Effector memory CD8-positive, alpha-beta T cell (primary cell): ENCODE measurements at places on chromosomes 1 and 21.

DNA sequence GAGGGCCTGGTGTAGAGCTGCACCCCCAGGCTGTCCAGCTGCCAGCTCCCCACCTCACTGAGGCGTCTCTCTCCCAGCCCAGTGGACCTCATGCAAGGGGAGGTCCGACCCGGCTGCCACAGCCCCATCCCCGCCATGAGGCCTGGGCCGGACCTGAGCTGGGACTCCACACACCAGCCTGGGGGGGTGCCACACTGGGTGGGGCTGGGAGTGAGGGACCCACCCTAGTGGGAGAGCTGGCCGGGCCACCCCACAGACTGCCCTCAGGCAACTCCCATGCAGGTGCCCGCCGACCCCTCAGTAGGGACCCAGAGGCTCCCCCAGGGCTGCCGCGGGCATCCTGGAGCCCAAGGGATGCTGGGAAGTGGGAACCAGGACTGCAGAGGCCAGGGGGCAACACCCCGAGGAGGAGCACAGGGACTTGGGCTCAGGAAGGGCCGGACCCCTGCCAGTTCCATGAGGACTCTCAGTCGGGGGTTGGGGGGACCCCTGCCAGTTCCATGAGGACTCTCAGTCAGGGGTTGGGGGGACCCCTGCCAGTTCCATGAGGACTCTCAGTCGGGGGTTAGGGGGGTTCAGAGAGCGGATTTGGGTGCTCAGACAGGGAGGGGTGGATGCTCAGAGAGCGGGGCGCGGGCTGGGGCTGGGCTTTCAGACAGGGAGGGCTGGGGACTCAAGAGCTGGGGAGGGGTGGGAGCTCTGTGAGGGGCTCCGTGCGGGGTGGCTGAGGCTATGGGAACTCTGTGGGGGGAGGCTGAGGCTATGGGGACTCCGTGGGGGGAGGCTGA lies 1.2 kb upstream of the RNF223 start:
- DNase-seq: no peak

GRCh38 chr1:18093193-18093592 lies 14.4 kb upstream of the IGSF21 start:
- no peak for DNase-seq

DNA sequence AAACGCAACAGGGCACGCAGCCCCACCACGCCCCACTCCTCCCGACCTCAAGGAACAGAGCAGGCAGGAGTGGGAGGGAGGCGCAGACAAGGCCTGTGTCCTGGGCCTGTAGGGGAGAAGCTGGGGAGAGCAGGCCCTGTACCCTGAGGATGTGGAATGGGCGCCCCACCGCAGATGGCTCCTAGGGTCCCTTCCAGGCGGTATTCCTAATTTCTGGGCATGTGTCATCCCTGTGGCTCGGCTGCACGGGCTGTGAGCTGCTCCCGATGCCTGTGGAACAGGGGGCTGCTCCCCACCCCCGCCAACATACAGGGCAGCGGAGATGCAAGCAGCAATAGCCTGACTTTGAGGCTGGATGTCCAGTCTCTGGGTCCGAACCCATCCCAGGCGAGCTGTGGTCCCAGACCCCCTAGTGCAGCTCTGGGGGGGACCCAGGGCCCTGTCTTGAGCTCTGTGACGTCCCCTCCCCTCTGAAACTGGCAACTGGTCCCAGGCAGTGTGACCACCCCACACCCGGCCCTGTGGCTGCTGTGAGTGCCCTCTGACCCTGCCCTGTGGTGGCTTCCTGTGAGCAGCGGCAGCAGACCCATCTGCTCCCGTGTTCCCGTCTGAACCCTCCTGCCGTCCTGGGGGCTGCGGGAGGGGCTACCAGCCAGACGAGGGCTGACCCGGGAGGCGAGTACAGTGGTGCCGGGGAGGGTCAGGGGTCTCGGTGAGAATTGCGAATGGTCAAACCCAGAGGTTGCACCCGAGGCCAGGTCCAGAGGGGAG lies 13.9 kb upstream of the COL6A2 start:
- DNase-seq: no peak

- no peak for DNase-seq
Measured at GRCh38 chr1:208528578-208529240, 284.5 kb upstream of the PLXNA2 start.

GRCh38 chr1:154736841-154737240 lies 128.9 kb upstream of the ADAR start:
- DNase-seq: no peak

DNA sequence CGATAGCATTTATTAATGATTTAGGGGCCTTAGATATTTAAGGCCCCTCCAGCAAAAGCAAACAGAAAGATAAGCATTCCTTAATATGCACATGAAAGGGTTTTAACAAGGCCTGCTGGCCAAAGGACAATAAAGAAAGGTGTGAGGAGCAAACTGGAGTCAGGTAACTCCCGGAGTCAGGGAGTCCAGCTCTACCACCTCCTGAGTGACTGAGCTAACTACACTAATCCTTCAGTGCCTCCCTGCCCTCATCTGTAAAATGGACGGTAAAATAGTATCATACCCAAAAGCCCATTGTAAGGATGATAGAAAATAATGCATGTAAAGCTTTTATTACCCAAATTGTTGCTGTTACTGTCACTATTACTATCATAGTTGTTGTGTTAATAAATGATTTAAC lies 161.7 kb downstream of the SIPA1L2 start:
- DNase-seq: no peak

DNA sequence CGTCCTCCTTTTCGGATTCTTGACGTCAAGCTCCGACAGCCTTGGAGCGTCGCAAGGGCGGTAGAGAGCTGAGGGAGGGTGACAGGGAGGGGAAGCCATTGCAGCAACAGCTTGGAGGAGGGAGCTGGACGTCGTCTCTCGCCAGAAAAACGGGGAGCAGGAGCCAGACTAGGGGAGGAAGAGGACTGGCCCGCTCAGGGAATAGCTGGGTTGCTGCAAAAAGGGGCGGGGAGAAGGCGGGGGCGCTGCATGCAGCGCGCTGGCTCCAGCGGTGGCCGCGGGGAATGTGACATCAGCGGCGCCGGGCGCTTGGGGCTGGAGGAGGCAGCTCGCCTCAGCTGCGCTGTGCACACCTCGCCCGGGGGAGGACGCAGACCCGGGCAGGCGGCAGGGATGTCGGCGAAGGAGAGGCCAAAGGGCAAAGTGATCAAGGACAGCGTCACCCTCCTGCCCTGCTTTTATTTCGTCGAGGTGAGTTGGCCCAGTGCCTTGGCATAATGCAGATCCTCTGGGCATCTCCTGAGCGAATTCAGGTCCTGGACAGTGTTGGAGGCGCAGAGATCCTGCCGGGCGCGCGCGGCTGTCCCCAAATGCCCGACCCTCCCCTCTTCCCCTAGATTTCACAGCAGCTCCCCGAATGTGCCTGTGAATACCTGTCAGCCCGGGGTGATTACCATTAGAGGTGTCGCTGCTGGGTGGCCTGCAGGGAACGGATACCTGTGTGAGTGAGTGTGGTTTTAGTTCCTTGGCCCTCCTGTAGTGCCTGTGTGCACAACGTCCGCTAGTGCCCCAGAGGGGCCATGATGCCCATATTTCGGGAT lies at the start of gene PLPPR4:
TSS of gene PLPPR4 (plus strand) at position 292 of the 821 bp plus-strand sequence. CDS start at position 394, 102 bp downstream.
- DNase-seq: no peak

- DNase-seq: no peak
Measured at GRCh38 chr1:219085988-219086387, 87.7 kb upstream of the LYPLAL1 start.

DNA sequence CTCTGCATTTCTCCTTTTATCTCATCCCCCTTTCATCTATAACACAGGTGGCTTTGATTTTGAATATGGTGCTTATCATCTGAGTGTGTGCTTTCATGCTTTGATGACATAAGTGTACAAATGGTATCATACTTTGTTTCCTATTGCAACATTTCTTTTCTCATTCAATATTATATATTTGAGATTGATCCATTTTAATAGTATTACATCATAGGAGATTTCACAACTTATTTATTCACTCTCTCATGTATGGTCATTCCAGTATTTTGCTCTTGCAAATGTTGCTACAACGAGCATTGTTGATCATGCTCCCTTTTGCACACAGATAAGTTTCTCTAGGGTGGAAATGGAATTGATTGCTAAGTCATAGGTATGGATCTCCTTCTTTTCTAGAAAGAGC lies 302.8 kb downstream of the KIF26B start:
- DNase-seq: no peak

DNA sequence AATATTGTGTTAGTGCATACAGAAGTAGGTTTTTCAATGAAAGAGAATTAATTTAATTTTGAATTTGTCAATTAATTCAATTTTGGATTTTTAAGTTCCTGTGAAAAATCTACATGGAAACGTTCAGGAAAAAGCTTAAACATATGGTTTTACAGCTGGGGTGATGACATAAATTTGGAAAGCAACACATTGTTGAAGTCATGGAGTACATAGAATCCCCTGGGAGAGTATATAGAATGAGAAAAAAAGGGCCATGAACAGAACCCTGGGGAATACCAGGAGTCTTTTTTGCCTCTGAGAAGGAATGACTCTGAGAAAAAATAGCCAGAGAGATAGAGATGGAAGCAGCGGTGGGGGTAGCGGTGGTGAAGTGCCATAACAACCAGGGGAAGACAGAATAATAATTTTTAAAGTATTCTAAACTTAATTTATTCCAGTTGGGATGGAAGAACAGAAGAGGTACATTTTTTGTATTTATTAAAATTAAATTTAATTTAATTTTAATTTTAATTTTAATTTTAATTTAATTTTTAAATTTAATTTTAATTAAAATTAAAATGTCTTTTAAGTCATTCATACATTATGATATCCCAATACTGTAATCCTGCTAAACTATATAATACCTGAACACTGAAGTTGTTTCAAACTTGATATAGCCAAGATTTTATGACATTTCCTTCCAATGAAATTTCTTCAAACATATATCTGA lies 48.9 kb downstream of the NME7 start:
- DNase-seq: no peak

- no peak for DNase-seq
Measured at GRCh38 chr21:20720623-20721022, 277.6 kb upstream of the NCAM2 start.

DNA sequence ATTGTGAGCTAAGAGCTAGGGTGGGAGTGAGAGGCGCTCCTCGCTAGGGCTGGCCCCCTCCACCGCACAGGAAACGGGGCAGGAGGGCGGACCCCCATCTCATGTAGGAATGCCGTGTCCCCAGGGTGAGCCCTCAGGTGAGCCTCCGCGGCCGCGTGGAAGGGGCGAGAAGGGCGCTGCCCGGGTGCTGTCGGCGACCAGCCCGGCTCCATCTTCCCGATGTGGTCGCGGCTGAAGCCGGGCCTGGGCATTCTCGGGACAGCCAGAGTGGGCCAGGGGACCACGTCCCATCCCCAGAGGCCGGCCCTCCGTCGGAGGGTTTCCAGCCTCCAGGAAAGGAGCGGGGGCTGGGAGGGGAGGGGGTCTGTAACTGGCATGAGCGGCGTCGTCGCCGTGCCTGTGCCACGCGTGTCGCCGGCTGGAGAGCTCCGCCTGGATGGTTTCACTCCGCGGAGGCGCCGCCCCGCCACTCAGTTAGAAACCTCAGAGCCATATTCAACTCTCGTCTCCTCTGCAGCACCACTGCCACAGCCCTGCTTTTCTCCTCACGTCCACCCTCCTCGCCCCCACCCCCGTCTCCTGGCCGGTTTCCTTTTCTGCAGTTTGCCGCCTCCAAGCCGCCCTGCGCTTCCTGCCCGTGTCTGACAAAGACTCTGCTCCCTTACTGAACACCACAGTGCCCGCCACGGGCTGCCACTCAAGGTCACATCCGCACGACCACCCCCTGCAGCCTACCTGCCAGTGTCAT lies at the start of gene TMEM269:
TSS of gene TMEM269 (plus strand) at position 46 of the 748 bp plus-strand sequence. CDS start 4,903 bp downstream, outside the sequence.
- peak; percentile 32 for DNase-seq

GRCh38 chr1:74531796-74532195 lies 19.4 kb upstream of the LRRC53 start:
- DNase-seq: no peak

DNA sequence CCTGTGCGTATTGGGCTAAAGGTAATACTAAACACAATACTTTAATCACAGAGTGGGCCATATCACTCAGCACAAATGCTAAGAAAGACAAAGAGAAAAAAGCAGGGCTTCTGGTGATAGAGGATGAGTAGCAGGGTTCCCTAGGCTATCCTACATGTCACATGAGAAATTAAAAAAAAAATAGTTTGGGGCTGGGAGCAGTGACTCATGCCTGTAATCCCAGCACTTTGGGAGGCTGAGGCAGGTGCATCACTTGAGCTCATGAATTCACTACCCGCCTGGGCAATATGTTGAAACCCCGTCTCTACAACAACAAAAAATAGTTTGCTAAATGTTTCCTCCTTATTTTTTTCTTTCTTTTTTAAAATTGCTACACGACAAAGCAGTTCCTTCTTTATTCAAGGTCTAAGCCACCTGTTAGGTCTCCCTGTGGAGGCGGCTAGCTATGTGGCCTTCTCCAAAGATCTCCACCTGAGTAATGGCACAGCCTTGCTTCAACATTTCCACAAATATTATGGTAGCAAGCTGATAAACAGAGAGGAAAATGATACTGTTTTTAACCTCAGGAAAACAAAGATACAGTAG lies 1.5 kb downstream of the ENSA start:
- no peak for DNase-seq

DNA sequence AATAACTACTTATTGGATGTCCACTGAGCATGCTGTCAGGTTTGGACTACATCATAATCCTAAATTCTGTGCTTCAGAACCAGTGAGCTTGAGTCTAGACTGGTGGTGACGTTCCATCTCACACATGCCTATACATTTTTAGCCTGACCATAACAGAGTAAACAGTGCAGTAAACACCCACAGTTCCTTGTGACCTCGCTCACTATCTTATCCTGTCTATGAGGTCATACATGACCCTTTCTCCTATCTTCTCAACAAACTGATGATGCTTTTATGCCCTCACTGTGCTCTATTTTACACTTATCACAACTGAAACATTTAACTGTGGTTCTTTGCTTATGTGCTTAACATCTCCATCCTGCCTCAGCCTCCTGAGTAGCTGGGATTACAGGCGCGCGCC lies 91.2 kb downstream of the ENAH start:
- DNase-seq: no peak

DNA sequence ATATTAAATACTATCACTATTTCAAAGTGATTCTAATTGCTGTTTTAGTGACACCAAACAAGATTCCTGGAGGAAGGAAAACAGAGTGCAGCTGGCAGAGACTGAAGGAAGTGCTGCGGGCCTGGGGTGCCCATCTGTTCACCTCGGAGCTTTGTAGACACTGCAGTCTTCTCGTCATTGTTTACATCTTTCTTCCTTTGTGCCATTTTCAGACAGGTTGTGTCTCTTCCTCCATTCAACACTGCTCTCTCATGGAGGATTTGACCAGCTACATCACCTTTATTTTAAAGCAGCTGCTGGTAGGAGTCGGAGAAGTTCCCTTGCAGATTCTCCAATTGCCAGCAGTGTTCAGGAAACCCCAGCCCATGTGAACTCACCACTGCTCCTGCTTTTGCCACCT lies 37.3 kb downstream of the ABCA4 start:
- DNase-seq: no peak

GRCh38 chr1:79501153-79501552 lies 494.6 kb upstream of the ADGRL4 start:
- no peak for DNase-seq
